ENCODE measurements at places on chromosomes 1 and 21. TPM values are rescaled to one million over a fixed set of nuclear protein-coding genes. Genes with fewer than 3 reads are reported as not detected.
A peak's percentile ranks its signal among the peaks of the same experiment; 100 is the strongest.

CTBS gene
- 6.7 TPM for total RNA-seq

RPS27 gene
- 2,883 TPM for total RNA-seq

- H3K27ac ChIP-seq, result no peak overlapping the region
- H3K4me3 ChIP-seq, result no peak overlapping the region
- peak; percentile 66 for DNase-seq
- no peaks in the 10 kb centered on the region for H3K4me1 ChIP-seq
Observed at GRCh38 chr1:231866392-231867331, 240.1 kb downstream of the DISC1 start.

F3 gene
- 50.8 TPM for total RNA-seq

- no peak overlapping the region for H3K4me3 ChIP-seq
- no peak overlapping the region for H3K27ac ChIP-seq
- no peaks in the 10 kb centered on the region for H3K36me3 ChIP-seq
Observed at GRCh38 chr1:242216368-242216767, 217.5 kb upstream of the MAP1LC3C start.

GRCh38 chr1:92342401-92342800, 43.5 kb downstream of the RPAP2 start:
- no peaks in the 10 kb centered on the region for H3K4me1 ChIP-seq
- no peak overlapping the region for H3K27ac ChIP-seq
- no peak overlapping the region for H3K4me3 ChIP-seq
- H3K27me3 ChIP-seq, result no peaks in the 10 kb centered on the region
- H3K36me3 ChIP-seq, result no peaks in the 10 kb centered on the region

RALGPS2 gene
- total RNA-seq, result 59.6 TPM

DNA sequence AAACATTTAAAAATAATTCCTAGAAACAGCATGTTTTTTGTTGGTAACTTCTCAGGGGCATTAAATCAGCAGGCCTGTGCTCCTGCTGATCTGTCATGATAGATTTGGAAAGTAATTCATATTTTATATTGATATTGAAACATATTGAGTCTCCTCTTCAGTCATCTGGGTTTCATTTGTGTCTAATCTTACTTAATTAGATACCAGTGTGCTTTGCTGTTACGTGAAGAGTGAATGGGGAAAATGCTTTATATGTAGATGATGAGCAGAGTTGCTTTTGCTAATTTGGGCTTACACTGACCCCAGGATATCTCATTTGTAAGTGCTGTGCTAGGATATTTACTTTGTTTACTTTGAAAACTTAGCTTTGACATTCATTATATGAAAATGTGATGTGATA, 45.9 kb downstream of the CHRM3 start:
- H3K36me3 ChIP-seq, result no peaks in the 10 kb centered on the region
- H3K4me1 ChIP-seq, result no peaks in the 10 kb centered on the region
- no peak overlapping the region for H3K27ac ChIP-seq
- DNase-seq, result no peak
- no peak overlapping the region for H3K4me3 ChIP-seq

DNA sequence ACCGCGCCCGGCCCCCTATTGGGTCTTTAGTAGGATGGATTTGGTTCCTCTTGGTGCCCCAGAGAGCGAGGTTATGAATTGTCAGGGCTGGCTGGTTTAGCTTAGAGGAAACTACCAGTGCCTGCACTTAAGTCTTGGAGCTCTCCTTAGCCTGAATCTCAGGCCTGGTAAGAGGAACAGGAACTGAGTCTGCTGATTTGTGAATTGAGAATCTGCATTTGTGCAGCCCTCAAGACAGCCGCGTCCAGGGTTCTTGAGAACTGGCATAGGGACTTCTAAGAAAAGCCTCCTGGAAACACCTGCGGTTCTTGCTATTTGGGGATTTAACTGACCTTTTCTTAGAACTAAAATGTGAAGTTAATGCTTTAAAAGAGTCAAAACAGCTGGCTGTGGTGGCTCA, 1.7 kb downstream of the NECAP2 start:
- H3K4me1 ChIP-seq, result peaks cover 8% of the 10 kb centered on the region
- no peak overlapping the region for H3K27ac ChIP-seq
- DNase-seq, result no peak
- H3K4me3 ChIP-seq, result no peak overlapping the region
- peaks cover 8% of the 10 kb centered on the region for H3K36me3 ChIP-seq
- no peaks in the 10 kb centered on the region for H3K27me3 ChIP-seq

DNA sequence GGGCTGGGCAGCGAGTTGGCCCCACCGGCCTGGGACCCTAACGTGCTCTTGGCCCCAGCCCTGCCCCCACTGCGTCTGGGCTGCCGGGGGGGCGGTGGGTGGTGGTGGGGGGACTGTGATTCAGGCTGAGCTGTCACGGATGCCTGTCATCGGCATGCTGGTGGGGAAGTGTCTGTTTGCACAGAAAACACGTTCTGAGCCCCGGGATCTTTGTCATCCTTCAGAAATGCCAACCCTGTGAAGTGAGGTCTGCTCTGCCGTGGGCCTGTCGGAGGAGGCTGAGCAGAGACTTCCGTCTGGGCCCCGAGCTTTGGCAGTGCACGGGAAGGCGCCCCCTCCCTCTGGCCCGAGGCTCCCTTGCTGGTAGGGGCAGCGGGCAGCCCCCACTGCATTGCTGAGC, 24.3 kb upstream of the PLCH2 start:
- H3K27me3 ChIP-seq, result no peaks in the 10 kb centered on the region
- H3K27ac ChIP-seq, result peak overlapping the region; percentile 64
- no peak overlapping the region for H3K4me3 ChIP-seq
- DNase-seq, result peak; percentile 58

DNA sequence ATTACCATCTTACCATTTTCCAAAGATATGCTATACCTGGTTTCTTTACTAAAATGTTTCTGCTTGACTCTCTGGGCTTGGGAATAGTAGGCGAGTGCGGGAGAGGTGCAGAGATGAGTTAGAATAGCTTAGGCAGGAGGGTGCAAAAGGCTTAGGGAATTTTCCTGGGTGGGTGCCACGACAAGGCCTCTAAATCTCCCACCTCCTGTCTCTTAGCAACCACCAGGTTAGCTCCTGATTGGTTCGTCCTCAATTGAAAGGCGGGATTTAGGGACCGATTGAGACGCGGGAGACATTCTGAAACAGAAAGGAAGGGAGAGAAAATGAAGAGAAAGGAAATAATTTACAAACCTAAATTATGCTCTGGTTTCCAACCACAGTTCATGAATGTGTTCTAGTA, 3.1 kb downstream of the ACKR1 start:
- no peaks in the 10 kb centered on the region for H3K4me1 ChIP-seq
- H3K27me3 ChIP-seq, result peaks cover 2% of the 10 kb centered on the region
- H3K36me3 ChIP-seq, result no peaks in the 10 kb centered on the region
- no peak overlapping the region for H3K27ac ChIP-seq

- H3K4me3 ChIP-seq, result no peak overlapping the region
- DNase-seq, result no peak
- no peaks in the 10 kb centered on the region for H3K27me3 ChIP-seq
- H3K27ac ChIP-seq, result no peak overlapping the region
Observed at GRCh38 chr21:43294194-43294902, 125.5 kb downstream of the CRYAA start.

GRCh38 chr21:29771491-29772066, 168.2 kb downstream of the GRIK1 start:
- H3K4me1 ChIP-seq, result no peaks in the 10 kb centered on the region
- no peaks in the 10 kb centered on the region for H3K27me3 ChIP-seq
- H3K27ac ChIP-seq, result no peak overlapping the region
- no peak for DNase-seq
- no peaks in the 10 kb centered on the region for H3K36me3 ChIP-seq
- H3K4me3 ChIP-seq, result no peak overlapping the region
